ENCODE measurements at places on chromosomes 7 and 10.

DNA sequence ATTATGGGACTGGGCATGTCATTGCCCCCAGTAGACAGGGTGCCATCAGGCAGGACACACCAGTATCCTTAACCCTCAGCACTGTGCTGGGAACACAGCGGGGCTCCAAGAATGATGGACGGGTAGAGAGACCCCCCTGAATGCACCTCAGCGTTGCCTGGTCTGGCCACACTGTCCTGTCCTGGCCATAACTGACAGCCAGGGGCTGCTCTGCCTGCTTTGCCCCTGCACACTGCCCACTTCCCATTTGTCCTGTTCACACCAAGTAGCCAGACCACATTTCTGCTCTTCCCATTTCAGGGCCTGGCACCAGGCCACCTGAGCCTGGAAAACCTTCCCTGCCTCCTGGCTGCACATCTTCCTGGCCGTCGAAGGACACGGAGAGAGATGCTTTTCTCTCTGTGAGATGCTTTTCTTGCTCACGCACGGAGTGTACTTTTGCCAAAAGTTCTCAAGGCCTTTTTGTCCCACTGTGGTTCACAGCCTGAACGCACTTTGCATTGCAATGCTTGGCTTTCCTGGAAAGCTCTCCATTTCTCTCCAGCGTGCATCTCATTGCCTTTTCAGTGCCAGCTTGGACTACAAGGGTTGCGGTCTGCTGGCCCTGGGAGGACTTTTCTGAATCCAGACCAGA is 131.0 kb upstream of the EEPD1 start:
- no peak for DNase-seq

- no peak for DNase-seq
These were observed 107.9 kb downstream of the JCAD start for GRCh38 chr10:29951441-29951931.

DNA sequence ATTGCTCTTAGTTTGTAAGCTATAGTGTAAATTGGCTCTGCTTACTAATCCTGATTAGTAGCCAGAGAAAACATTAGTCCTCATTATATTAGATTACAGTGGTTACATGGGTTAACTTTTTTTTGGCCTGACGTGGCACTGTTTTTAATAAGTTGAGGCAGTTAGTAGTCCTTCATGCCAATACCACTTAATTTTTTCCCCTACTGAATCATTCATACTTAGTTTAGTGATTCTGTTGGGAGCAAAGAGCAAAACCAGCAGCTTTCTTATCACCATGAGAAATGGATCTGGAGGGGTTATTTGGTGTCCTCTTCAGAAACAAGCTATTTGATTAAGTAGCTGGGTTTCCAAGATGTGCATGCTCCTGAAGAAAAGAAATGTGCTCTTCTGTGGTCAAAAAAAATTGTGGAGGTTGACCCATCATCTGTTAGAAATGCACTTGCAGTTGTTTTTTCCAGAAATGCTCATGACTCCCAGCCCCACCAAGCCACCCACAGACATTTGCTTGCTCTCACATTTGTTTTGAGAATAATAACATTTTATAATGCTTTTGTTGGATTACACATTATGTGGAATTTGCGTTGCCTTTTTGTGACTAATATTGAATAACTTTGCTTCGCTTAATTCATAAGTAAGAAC is 258.5 kb downstream of the HDAC9 start:
- no peak for DNase-seq

GRCh38 chr7:116736927-116737715 is 65.1 kb downstream of the MET start:
- DNase-seq: no peak

DNA sequence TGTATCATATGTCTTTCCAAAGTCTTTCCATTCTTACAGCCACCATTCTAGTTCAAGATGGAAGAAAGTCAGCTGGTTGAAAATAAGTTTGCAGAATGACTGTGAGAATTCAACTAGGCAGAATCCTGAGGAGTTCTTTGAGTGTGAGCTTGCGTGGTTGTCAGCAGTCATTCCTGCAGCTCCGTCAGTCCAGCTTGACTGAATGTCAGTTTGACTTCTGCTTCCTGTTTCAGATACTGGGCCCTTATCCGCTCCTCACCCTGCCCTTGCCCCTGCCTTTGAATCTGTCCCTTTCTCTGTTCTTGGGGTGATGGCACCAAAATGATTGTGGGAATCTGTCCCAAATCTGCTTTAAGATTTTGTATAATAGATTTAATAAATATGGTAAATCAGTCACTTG is 27.8 kb downstream of the SLC26A5 start:
- DNase-seq: no peak

GRCh38 chr7:25048444-25048834 is 68.5 kb upstream of the OSBPL3 start:
- no peak for DNase-seq

DNA sequence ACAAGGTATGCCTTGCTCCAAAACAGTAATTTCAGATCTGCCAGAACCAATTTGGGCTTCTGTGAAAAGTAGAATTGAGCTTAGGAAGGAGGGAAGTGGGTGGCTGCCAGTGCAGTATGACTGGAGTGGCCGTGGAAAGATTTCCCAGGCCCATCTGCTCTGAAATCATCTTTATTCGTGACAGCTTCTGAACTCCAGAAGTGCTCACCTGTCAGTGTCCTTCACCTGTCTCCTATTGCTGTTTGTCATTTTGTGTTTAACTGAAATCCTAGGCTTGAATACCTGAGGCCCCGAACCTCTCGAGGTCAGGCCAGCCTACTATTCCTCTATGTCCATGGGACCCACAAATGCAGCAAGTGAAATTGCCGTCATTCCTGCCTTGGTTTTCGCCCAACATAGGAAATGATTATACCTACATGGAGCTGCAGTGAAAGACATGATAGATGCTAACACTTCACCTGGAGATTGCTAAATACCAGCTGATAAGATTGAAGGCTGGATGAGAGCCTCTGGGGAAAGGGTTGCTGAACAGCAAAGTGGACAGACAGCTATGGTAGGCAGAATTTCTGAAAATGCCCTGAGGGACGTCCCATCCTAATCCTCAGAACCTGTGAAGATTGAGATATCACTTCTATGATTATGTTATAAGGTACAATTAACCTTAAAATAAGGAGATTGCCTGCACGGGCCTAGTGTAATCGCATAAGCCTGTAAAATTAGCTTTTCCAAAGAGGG is 82.1 kb downstream of the C1GALT1 start:
- DNase-seq: no peak

DNA sequence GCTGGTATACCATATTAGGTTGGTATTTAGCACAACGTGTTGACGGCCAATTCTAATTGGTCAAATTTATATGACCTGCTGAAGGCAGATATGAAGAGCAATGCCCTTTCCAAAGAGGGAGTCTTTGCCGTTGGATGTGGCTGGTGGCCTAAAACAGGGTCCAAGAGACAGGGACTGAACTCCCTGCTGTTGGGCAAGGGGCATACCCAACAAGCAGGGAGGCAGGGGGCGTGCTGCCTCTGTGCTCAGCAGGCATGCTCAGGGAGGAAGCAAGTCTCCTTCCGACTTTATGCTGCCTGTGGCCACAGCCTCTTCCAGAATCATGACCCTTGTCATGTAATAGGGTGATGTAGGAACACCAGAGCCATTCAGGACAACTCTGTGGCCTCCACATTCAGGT is 167.7 kb upstream of the NPVF start:
- DNase-seq: no peak

GRCh38 chr10:62817121-62817765 is 1.1 kb upstream of the EGR2 start:
- peak; percentile 37 for DNase-seq

DNA sequence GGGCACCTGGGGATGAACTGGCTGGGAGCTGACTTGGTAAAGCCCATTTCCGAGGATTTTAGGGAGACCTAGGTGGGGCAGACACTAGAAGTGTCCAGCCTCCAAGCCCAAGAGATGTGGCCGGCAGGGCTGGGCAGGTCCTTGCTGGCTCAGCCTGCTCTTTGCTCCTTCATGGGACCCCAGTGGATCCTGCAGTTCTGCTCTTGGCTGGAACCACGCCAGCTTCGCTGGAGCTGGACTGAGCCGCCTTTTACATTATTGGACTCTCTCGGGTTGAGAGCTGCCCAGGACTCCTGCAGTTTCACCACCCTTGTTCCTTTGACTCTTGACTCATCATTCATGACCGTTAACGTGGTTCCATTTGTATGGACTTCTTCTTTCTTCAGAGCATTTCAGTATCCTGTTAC is 5.7 kb downstream of the PPIF start:
- no peak for DNase-seq

DNA sequence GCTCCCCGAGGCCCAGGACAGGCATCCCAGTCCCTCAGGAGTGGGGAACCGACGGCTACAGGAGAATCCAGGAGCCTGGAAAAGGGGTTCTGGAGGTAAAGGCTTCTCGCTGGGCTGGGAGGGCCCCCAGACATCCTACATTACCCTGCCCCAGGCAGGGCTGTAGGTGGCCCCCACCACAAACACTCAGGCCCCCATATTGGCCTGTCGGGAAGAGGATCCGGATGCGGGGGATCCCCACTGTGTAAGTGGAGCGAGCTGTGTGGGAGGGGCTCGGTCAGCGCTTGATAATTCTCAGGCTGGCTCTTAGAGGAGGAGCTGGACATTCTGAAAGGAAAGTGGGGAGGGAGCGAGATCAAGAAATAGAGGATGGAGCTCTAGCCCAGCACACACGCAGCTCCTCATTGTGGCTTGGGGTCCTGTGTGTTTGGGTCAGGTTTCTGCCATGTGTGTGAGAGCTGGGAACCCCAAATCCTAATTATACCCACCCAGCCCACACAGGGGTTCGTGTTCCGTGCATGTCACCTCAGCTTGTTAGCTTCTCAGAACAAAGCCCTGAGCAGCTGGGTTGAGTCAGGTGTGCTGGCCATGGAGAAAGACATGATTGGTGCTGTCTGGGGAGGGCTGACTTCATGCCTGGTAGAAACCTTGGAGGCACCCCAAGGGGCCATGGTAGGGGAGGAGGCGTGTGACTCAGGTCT is 49.4 kb downstream of the ZNF467 start:
- DNase-seq: no peak

DNA sequence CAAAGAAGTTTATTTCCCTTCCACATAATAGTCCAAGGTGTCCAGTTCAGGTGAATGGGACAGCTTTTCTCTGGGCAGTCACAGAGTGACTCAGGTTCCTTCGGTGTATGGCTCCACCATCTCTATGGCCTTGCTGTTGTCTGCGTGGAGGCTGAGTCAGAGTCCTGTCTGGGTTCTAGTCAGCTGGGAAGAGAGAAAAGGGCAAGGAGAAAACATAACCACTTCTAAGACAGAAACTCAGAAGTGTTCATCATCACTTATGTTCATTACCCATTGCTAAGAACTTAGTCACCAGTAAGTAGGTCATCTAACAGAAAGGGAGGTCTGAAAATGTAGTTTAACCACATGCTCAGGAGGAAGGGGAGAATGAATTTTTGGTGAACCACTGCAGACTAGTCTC is 32.4 kb upstream of the CCDC7 start:
- DNase-seq: peak; percentile 5

DNA sequence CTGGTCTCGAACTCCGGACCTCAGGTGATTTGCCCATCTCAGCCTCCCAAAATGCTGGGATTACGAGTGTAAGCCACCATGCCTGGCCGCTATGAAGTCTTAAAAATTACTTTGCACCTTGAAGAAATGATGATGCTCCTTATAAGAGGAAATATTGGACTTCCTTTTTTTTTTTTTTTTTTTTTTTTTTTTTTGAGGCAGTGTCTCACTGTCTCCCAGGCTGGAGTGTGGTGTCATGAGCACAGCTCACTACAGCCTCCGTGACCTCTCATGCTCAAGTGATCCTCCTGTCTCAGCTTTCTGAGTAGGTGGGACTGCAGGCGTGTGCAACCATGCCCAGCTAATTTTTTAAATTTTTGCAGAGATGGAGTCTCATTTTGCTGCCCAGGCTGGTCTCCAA is 65.3 kb downstream of the KMT2E start:
- DNase-seq: no peak

GRCh38 chr10:20745556-20746375 is 151.3 kb downstream of the NEBL start:
- no peak for DNase-seq

- no peak for DNase-seq
These were observed 34.8 kb upstream of the INMT start for GRCh38 chr7:30717181-30717580.

DNA sequence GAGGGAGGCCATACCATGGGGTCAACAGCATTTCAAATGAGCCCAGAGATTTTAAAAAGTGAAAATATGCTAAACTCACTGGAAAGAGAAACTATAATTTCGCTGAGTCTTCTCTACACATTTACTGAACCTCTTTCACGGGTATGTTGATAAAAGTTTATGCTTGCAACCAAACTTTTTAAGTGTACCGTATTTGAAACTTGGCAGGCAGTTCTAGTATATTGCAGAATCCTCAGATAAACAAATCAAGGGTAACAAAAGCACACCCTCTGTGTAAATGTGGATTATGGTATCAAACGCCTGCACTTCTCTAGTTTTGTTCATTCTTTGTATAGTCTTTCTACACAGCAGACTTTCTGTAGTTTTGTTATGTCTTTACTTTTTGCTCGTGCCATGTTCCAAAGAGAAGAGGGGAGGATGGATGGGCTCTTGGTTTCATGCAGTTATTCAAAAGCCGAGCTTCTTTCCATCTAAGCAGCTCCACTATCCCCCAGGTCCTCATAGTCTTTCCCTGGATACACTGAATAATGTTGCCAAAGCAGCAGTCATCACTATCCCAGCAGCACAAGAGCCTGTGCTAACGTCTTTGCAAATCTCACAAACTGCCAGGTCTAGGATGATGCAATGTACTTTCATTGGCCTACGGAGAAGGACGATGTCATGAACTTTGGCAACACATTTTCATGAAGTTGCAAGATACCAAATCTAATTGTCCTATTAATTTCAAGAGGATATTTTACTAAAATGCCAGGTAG is 131.2 kb downstream of the MPP7 start:
- DNase-seq: no peak

Data from stimulated activated CD4-positive, alpha-beta T cell treated with anti-CD3 and anti-CD28 coated beads, TNF-alpha, amount 100 ng/mL, for 1 hour (primary cell).